Hepatocyte (in vitro differentiated cells): ENCODE measurements at places on chromosomes 12 and 14. TPM values are rescaled to one million over a fixed set of nuclear protein-coding genes. Genes with fewer than 3 reads are reported as not detected.
A peak's percentile ranks its signal among the peaks of the same experiment; 100 is the strongest.

Gene SALL2
- total RNA-seq, result 9.6 and 11.8 TPM in 2 replicates

Gene SPX
- total RNA-seq, result 0.63 and 1.3 TPM in 2 replicates

Gene RNU4-1
- total RNA-seq, result under 0.01 TPM in 2 replicates

Gene ACSM4
- total RNA-seq, result not detected in 2 replicates

Gene GPRC5D
- total RNA-seq, result not detected in 2 replicates

Gene PMEL
- 8.6 and 15.3 TPM in 2 replicates for total RNA-seq

DNA sequence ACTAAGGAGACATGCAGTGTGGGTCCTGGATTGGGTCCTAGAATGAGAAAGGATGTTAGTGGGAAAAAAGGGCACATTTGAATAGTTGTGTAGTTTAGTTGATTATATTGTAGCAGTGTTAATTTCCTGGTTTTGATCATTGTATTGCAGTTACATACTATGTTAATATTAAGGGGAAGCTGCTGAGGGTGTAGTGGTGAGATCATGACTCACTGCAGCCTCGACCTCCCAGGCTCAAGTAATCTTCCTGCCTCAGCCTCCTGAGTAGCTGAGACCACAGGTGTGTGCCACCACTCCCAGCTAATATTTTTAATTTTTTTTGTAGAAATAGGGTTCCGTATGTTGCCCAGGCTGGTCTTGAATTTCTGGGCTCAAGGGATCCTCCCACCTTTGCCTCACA, 21.7 kb downstream of the BORCS5 start:
- no peaks in the 10 kb centered on the region for H3K27me3 ChIP-seq
- no peaks in the 10 kb centered on the region for H3K36me3 ChIP-seq
- DNase-seq, result no peak
- peaks cover 2% of the 10 kb centered on the region for H3K4me1 ChIP-seq

GRCh38 chr12:90514325-90514724, 440.7 kb downstream of the CCER1 start:
- H3K4me1 ChIP-seq, result no peaks in the 10 kb centered on the region
- H3K27ac ChIP-seq, result no peak overlapping the region
- H3K36me3 ChIP-seq, result no peaks in the 10 kb centered on the region
- no peaks in the 10 kb centered on the region for H3K27me3 ChIP-seq
- DNase-seq, result no peak

DNA sequence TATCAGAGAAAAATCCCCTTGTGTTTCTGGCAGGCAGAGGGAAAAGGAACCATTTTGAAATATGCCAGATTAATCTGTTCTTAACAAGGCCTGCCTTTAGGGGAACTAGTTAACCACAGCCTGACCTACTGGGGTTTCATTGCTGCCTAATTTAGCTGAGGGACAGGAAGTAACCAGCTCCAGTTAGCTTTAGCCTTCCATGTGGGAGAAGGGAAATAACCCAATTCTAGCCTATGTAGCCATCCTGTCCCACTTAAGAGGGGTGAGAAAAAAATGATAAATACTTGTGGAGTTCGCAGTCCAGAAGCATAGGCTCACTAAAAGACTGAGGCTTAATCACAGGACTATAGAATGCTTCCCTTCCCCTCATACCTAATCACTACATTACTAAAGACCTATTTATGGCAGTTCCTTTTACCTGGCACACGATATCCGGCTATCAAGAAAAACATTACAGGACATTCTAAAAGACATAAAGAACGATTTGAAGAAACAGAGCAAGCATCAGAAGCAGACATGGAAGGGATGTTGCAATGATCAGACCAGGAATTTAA, 22.8 kb downstream of the COX8C start:
- no peak for DNase-seq
- no peaks in the 10 kb centered on the region for H3K27me3 ChIP-seq
- no peaks in the 10 kb centered on the region for H3K4me1 ChIP-seq
- H3K27ac ChIP-seq, result no peak overlapping the region

- no peaks in the 10 kb centered on the region for H3K36me3 ChIP-seq
- H3K27me3 ChIP-seq, result no peaks in the 10 kb centered on the region
- H3K4me3 ChIP-seq, result no peak overlapping the region
- DNase-seq, result no peak
- H3K4me1 ChIP-seq, result peaks cover 4% of the 10 kb centered on the region
These were observed 68.0 kb upstream of the MAX start for GRCh38 chr14:65170318-65170717.

DNA sequence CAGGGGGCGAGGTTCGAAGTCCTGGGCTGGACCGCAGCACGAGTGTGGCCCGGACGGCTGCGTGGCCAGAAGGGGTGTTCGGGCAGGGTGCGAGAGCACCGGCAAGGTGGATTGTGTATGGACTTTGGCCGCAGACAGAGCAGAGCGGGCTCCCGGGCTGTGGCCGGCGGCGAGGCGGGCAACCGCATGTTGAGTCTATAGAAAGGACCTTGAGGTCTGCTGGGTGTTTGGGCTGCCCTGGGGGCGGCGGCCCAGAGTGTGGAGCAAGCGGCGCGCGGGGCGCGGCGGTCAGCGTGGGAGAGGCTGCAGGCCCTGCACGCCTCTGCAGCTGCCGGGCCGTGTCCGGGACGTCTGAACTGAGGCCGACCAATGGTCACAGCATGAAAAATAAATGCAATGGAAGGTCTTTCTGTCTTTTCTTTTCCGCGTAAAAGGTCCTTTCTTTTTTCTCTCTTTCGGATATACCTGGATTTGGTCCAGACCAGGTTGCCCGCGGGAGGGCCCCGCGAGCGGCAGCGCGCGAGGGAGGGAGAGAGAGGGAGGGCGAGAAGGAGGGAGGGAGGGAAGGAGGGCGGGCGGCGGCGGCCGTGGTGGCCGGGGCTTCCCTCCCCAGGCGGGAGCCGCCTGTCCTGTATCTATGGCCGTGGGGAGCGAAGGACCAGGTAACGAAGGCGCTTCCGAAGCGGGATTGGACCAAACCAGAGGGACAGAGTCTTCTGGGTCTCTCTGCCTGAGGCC, 5.5 kb upstream of the HOXC9 start:
- no peak overlapping the region for H3K27ac ChIP-seq
- no peak overlapping the region for H3K4me3 ChIP-seq
- H3K27me3 ChIP-seq, result peaks cover 98% of the 10 kb centered on the region
- no peak for DNase-seq
- H3K4me1 ChIP-seq, result peaks cover 23% of the 10 kb centered on the region

DNA sequence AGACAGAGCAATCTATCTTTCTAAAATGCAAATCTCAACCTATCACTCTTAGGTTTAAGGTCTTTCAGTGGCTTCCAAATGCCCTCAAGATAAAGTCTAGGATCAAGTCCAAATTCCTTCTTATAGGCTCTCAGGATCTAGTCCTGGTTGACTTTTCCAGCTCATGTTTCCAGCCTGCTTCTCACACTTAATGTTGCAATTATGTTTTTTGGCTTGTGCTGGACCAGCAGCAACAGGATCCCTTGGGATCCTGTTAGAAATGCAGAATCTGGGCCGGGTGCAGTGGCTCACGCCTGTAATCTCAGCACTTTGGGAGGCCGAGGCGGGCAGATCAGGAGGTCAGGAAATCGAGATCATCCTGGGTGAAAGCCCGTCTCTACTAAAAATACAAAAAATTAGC, 10.6 kb downstream of the GPR33 start:
- H3K27ac ChIP-seq, result no peak overlapping the region
- no peaks in the 10 kb centered on the region for H3K27me3 ChIP-seq
- H3K4me3 ChIP-seq, result no peak overlapping the region
- H3K36me3 ChIP-seq, result no peaks in the 10 kb centered on the region
- no peak for DNase-seq

DNA sequence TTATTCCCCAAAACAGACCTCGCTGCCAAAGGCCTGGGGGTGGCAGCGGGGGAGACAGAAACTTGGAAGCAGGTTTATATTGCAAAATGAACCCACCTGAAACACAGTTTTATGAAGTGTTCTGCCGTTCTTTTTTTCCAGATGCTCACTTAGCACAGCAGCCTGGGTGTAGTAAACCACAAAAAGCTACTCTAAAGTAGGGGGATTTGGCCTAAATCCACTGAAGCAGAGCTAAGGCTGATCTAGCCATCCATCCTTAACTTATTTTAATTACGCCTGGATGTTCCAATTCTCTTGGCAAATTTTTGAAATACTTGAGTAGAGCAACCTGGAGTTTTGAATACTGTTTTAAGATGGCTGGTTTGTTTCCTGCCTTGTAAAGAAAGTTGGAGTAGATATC, 121.2 kb downstream of the GPR135 start:
- no peaks in the 10 kb centered on the region for H3K27me3 ChIP-seq
- DNase-seq, result peak; percentile 41
- H3K36me3 ChIP-seq, result no peaks in the 10 kb centered on the region

DNA sequence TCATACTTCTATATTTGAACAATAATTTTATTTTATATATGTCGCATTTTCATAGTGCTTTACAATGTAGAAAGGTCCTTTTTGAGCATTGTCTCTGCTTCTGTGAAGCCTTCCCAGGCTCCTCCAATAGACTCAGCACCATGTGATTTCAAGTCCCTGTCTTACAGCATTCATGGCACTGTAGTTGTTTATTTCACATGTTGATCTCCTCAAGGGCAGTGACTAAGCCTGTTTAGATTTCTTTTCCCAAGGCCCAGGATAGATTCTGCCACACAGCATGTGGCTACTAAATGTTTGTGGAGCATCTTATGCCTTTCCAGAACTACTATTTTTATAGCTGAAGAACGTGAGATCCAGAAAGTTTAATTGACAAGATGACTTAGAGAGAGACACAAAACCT, 391.7 kb downstream of the TMEM117 start:
- H3K36me3 ChIP-seq, result no peaks in the 10 kb centered on the region
- no peak for DNase-seq
- H3K27me3 ChIP-seq, result no peaks in the 10 kb centered on the region

GRCh38 chr12:25463521-25463920, 89.6 kb downstream of the LMNTD1 start:
- H3K27ac ChIP-seq, result no peak overlapping the region
- no peaks in the 10 kb centered on the region for H3K36me3 ChIP-seq
- no peaks in the 10 kb centered on the region for H3K27me3 ChIP-seq
- no peaks in the 10 kb centered on the region for H3K4me1 ChIP-seq

GRCh38 chr12:25712169-25712568, 159.1 kb upstream of the LMNTD1 start:
- H3K4me1 ChIP-seq, result no peaks in the 10 kb centered on the region
- no peak overlapping the region for H3K4me3 ChIP-seq
- DNase-seq, result no peak
- H3K27me3 ChIP-seq, result no peaks in the 10 kb centered on the region
- H3K27ac ChIP-seq, result no peak overlapping the region

DNA sequence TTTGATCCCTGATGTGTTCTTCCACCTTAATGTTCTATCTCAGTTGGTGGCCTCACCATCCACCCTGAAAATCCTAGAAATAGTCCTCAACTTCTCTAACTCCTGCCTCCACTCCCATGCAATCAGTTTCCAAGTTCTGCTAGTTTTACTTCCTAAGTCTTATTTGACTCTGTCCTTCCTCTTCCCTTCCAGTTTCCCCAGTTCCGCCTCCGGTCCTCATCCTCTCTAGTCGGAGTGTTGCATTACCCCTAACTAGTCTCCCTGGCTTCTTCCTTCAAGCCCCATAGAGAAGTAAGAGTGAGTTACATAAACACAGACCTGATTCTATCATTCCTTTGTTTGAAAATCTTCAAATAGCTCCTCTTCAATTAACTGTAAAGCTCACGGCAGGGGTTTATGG, 236.5 kb downstream of the GXYLT1 start:
- no peaks in the 10 kb centered on the region for H3K4me1 ChIP-seq
- no peak overlapping the region for H3K4me3 ChIP-seq
- DNase-seq, result no peak
- H3K27ac ChIP-seq, result no peak overlapping the region
- no peaks in the 10 kb centered on the region for H3K27me3 ChIP-seq
- no peaks in the 10 kb centered on the region for H3K36me3 ChIP-seq

GRCh38 chr12:52448228-52448627, 3.7 kb downstream of the KRT6B start:
- peaks cover under 1% of the 10 kb centered on the region for H3K4me1 ChIP-seq
- no peak overlapping the region for H3K27ac ChIP-seq
- DNase-seq, result no peak
- H3K27me3 ChIP-seq, result no peaks in the 10 kb centered on the region
